ENCODE measurements at places on chromosomes 3 and 15.

DNA sequence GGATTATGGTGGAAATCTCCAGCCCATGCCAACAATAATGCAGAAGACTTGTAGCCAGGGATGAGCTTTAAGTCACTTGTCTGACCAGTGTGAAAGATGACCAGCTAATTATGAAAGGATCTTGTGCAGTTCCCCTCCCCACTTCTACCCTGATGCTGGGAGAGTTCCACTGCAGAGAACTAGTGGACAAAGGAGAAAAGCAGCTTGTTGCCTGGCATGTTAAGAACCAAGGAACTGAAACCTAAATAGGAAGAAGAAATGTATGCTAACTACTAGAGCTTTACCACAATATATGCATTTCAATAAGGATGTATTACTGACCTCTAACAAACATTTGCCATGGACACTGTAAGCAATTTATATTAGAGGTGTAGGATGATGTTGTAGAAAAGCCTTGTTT lies 52.2 kb upstream of the CSTA start:
- DNase-seq, result no peak

DNA sequence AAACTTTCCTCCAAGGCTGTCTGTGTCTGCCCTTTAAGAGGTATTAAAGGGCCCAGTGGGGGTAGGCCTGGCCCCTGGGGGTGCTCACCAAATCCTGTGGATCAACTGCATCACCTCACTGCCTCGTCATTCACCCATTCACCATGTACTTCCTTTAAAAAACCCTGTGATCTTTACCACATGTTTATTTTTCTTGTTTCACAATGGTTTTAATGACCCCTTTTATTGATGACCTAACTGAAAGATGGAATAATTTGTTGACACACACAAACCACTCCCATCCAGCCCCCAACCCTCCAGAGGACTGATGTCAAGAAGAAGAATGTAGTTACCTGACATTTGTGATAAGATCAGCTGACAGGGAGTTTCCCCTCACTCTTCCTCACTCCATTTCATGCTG lies 40.8 kb downstream of the KCNAB1 start:
- DNase-seq, result no peak

GRCh38 chr3:128567705-128568356 lies 74.8 kb upstream of the GATA2 start:
- DNase-seq, result no peak

- no peak for DNase-seq
These were observed 53.4 kb downstream of the CHDH start for GRCh38 chr3:53792866-53793265.

DNA sequence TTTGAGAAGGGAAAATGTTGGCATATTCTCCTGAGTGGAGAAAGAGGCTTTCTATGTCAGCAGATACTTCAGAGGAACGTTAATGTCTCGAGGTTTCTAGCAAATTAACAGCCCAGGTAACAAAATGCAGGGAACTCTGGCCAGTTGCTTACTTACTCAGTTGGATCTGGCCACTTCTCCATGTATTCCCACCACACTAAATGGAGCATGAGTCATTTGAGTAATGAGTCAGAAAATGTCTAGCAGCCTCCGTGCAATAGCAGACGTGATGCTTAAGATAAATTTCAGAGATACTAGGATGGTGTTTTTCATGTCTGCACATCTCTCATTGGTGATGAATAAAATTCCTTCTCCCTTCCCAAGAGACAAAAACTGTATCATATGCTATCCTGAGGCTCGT lies 671.5 kb downstream of the FHIT start:
- DNase-seq, result no peak

DNA sequence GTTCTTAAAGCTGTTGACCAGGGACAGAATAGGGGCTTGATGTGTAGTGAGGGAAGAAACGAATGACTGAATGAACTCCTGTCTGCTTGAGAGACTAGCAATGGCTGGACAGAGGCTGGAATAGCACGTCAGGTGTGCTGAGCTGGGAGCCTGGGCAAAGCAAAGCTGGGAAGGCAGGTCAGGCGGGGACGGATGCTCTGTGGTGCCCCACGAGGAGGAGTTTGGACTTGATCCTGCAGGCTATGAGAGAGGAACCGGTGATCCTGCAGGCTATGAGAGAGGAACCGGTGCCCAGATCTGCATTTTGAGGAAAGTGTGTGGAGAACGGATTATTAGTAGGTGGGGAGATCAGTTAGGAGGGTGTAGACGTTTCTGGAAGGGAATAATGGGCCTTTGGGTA lies 31.3 kb upstream of the PSTPIP1 start:
- DNase-seq, result no peak

- no peak for DNase-seq
These were observed 140.7 kb upstream of the MEF2A start for GRCh38 chr15:99424978-99425656.

DNA sequence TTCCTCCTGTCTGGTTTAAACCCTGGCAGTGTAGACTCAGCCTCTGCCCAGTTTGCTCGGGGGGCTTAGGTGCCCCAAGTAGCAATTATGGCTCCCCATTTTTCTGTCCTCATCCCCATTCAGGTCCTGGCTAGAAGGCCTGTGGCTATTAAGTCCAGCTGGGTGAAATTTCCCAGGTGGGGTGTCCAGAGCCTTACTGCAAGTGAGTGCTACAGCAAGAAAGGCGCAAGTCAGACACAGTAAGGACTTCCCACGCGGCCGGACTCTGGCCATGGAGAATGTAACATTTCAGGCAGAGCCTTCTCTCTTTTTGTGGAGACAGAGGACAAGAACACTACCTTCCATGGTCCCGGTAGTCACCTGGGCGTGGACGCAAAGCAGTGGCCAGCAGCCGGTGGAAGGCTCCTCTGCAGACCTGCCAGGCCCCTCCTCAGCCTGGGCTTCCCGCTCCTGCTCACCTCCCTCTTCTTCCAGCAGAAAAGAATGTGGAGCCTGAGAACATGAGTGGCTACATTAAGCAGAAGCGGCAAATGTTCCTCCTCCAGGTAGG lies 23.3 kb downstream of the CFAP100 start:
- DNase-seq, result no peak
